ENCODE measurements at places on chromosomes 7 and 10.

- DNase-seq, result no peak
These were observed 826.5 kb downstream of the TNS3 start for GRCh38 chr7:46755120-46756034.

DNA sequence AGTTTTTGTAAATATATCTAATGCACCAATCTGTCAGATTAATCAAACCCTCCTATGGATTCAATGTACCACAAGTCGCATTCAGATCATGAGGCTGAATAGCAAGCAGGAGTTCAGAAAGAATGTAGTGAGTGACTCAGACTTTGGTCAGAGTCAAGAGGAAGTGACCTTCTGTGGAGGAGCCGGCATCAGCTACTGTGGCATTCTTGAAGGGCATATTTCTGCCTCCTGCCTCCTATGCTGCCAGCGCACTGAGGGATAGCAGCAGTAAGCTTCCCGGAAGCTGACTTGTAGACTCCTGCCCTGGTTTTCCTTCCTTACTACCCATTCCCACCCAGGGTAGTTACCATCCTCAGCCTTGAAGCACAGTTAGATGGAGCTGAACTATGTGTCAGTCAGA is 867.5 kb downstream of the NRG3 start:
- no peak for DNase-seq

GRCh38 chr7:66142334-66142733 is 27.7 kb downstream of the CRCP start:
- no peak for DNase-seq

GRCh38 chr10:978826-979421 is 9.3 kb upstream of the GTPBP4 start:
- no peak for DNase-seq

DNA sequence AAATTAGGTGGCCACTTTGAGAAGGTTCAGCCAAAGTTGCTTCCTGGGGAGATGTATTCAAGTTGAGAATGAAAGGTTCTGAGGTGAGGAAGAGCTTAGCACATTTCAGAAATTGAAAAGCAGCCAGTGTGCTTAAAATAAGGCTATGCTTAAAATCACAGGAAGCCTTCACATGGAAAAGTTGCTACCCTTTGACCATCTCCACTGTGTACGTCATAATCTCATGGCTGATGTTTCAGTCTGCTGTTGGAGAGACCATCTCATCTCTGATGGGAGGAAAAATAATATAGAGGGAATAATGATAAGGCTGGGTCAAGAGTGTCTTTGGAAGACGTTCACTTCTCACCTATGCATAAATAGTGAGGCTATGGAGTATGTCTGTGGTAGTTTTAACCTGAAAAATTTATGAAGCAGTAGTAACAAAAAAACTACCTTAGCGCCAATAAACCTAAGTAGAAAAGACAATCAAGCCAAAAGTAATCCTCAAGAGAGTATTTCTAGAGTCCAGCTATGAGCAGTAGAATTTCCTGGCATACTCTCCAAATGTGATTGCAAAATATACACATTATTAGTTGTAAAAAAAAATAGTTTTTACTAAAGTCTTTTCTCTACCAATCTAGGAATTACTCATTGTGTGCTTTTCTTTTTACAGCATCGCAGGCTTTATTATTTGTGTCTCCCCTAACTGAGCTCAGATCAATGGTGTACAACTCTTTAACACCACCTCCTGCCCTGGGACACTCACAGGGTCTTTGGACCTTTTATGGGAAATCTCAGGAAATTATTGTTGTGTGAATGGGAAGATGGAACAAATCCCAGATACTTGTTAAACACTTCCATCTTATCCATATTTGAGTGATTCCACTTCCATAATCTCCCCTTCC is 435.2 kb upstream of the LRGUK start:
- DNase-seq, result no peak

DNA sequence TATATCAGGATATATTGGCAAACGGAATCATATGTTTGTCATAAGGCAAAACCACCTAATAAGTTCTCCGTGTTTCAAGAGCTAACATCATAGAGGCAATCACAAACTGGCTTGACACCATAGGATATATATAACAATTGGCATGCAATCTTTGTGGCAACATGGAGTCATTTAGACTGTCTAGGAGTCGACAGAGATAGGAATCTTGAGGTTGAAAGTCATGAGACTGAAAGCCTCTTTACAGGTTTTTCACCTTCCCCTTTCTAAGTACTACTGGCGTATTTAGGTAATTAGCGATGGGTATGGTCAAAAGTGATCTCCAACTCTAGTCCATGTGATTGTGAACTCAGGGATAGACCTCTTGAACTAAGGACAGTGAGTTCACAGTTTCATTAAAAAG is 63.7 kb downstream of the THSD7A start:
- DNase-seq, result no peak

DNA sequence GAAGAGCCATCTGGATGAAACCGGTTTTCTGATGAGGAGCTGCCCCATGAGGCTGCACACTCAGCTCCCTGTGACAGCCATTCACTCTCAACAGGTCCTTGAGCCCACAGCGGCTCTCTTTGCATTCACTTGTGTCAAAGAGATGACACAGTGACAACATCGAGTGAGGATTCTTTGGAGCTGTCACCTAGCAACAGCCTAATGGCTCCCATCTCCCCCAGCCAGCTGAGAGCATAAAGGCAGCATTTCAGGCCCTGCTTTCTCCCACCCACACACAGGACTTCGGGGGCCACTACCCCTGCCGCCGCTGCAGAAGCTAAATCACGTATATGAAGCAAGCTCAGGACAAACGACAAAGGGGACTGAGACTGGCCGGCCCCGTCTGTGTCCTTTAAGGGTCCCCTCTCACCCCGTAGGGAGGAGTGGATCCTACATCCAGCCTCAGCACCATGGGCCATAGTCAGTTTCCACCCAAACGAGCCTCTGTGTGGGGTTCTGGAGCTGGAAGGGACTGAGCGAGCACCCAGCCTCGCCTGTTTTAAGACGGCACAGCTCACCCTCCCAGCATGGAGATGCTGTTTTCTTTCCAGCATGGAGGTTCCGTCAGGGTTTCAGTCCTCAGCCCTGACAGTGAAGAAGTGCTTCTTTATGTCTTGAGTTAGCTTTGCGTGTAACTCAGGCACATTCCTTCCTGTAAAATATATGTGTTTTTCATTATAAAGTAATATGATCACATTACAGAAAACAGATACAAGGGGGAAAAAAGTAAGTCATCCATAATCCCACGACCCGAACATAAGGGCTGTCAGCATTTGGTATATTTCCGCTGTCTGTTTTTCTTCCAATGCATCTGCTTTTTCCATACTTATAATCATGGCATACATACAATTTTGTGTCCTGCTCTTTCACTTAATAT is 4.9 kb downstream of the CPA4 start:
- DNase-seq, result no peak

DNA sequence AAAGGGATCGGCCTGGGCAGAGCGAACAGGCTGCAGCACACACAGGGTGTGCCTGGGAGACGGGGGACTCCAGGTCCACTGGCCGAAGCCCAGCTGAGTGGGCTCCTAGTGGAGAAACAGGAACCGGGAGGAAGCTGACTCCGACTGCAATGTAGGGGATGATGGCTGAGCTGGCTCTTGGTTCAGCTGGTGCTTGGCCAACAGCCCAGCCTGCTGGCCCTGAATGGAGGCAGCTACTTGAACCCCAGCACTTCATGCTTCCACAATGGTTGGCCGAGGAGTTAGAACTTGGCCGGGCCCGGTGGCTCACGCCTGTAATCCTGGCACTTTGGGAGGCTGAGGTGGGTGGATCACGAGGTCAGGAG is 27.0 kb upstream of the FRAT2 start:
- no peak for DNase-seq

GRCh38 chr10:84605802-84606201 is 277.4 kb downstream of the CCSER2 start:
- DNase-seq, result no peak

GRCh38 chr7:30728591-30729100 is 23.3 kb upstream of the INMT start:
- no peak for DNase-seq

DNA sequence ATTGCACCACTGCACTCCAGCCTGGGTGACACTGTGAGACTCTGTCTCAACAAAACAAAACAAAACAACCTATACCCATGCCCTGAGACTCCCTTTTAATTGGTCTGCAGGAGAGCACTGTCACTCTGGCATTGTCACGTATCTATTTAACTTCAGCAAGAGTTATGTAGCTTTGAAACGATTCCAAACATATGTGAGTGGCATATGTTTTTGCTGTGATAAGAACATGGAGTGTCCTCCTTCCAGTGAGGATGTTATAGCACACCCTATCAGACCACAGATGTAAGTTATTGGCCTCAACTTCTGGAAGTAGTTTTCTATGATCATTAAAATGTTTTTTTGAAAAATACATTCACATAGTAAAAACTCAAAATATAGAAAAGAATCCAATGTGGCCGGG is 15.5 kb upstream of the DNAJC12 start:
- DNase-seq, result no peak

DNA sequence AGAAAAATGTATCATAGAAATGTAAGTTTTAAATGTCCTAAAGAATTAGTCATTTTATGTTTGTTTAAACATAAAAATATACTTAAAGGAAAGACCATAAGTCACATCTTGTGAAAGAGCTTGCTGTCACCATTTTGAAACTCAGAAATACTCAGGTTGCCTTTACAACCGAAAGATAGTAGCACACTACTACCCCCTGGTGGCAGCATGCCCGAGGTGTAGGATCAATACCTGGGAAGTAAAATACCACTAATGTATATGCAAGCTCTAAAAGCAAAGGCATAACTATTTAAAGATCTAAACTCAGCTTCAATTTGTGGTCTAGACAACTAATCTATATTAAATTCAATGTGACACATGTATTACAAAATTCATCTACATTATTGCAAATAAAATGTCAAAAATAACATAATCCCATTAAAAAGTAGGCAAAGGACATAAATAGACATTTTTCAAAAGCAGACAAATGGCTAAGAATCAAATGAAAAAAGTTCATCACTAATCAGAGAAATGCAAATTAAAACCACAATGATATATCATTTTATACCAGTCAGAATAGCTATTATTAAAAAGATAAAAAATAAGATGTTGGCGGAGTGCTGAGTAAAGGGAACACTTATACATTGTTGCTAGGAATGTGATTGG is 47.7 kb upstream of the FGL2 start:
- peak; percentile 91 for DNase-seq

DNA sequence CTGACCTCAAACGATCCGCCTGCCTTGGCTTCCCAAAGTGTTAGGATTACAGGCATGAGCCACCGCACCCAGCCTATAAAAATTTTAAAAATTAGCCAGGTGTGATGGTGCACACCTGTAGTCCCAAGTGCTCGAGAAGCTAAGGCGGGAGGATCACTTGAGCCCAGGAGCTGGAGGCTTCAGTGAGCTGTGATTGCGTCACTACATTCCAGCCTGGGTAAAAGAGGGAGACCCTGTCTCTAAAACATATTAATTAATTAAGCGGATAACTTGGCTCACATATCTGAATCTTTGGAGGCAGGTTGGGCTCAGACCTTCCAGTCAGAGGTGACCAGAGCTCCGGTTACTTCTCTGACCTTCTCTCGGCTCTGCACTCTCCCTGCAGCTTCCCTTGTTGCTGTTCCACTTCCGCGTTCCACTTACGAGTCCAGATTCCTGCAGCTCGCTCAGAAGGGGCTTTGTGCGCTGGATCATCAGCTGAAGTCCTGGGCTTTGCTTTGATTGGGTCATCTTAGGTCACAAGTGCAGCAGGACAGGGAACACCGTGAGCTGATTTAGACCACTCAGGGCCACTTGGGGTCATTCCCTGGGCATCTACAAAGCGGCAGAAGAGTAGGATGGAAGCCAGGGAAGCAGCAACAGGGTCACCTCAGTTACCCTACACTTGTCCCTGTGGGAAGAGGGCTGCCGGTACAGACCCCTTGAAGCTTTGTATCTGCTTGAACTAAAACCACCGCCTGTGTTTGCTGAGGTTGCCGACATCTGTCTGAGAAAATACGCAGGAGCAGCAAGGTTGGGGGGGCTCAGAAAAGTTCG is 2.0 kb upstream of the ARPC1B start:
- no peak for DNase-seq

GRCh38 chr7:156347132-156347531 is 293.4 kb upstream of the RNF32 start:
- DNase-seq, result no peak

- DNase-seq, result no peak
These were observed 110.3 kb upstream of the ARID5B start for GRCh38 chr10:61791216-61791615.

DNA sequence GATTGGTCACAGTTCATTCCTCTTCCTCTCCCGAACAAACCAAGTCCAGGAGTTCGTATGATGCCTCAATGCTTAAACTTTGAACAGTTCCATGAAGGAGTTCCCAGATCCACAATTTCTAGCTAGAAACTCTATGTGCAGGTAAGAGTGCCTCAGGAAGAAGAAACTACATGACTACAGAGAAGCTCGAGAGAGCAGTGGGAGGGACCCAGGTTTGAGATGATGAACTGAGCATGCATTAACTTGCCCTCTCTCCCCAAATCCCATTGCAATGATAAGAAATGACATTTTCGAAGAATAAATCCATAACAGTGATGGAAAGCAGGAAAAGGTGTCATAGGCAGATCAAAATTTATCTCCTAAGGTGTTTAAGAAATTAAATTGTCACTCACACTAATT is 140.6 kb upstream of the JCAD start:
- DNase-seq, result no peak

GRCh38 chr7:54111814-54112511 is 430.2 kb upstream of the VSTM2A start:
- DNase-seq, result no peak

DNA sequence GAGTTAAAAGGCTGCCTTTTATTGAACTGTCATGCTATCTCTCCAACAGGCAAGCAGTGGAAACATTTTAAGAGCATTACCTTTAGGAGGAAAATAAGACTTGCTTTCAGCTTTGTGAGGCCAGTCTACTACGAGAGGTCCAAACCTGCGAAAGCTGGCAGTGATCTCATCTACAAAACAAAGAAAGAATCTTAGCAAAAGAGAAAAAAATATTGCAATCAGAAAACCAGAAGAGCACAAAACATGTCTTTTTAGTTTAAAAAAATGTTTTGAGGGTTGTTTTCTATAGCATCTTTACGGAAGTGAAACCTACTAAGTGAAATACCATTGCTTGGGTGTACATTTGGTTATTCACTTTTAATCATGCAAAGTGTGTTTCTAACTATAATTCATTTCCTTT is 147.9 kb downstream of the CPEB3 start:
- no peak for DNase-seq

DNA sequence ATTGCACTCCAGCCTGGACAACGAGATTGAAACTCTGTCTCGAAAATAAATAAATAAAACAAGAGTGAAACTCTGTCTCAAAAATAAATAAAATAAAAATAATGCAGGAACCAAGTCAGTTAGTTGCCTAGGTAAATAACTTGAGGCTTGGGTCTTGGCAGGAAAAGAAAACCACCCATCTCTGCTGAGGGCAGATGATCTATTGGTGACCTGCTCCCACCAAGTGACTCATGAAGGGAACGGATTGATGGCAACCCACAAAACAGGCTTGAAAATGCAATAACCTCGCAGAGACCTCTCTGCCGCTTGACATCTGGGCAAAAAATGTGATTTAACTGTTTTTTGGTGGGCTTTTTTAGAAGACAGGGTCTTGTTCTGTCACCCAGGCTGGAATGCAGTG is 86.6 kb downstream of the CALN1 start:
- DNase-seq, result no peak
